Peyer's patch (tissue), 4 donors: ENCODE measurements at places on chromosomes 6 and 20. TPM values are rescaled to one million over a fixed set of nuclear protein-coding genes. Genes with fewer than 3 reads are reported as not detected.
A peak's percentile ranks its signal among the peaks of the same experiment; 100 is the strongest.

DNA sequence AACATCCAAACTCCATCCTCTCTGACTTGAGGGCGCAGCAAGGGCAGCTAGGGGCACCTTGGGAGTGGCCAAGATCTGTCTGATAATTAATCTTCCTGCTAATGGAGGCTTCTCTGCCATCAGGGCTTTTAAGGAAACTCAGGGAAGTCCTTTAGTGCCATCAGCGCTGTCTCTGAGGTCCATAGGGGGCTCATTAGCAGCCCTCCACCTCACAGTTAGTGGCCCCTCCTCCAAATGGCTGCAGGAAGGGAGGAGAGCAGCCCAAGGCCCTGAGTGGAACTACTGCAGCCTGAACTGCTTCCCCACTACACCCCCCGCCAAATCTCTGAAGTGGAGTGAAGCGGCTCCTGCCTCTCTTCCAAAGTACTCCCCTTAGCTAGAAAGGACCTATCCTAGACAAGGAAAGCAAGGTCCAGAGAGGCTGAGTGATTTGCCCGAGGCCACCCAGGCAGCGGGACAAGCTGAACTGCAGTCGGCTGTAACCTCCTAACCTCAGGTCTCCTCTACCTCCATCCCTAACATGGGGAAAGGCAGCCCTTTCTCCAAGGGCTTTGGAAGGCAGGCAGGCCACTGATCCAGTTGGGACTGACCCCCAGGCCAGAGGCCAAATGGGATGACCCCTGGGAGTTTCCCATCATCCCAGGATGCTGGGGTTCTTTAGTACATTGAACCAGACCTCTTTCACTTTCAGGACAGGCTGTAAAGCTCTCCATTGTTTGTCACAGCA lies 39.5 kb upstream of the ZFAND3 start:
- no peak overlapping the region for H3K27ac ChIP-seq
- no peak for DNase-seq
- H3K4me3 ChIP-seq, result no peak overlapping the region
- H3K36me3 ChIP-seq, result no peaks in the 10 kb centered on the region

DNA sequence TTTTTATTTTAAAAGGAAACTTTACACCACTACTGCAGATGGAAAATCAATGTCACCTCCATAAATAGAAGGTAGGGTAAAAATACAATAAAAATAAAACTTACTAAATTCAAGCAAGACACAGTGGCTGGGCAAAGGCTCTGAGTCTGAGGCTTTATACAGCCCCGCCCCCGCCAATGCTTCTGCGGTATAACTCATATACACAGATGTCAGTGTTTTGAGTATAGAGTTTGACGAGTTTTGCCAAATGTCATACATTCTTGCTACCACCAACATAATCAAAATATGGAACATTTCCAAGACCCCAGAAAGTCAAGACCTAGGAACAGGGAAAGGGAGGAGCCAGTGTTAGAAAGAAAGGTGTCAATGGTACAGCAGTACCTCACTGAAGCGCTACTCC lies 12.8 kb downstream of the NFATC2 start:
- H3K36me3 ChIP-seq, result no peaks in the 10 kb centered on the region
- peak; percentile 73 for DNase-seq
- H3K4me1 ChIP-seq, result peaks cover 13% of the 10 kb centered on the region
- no peak overlapping the region for H3K27ac ChIP-seq
- H3K4me3 ChIP-seq, result no peak overlapping the region

DNA sequence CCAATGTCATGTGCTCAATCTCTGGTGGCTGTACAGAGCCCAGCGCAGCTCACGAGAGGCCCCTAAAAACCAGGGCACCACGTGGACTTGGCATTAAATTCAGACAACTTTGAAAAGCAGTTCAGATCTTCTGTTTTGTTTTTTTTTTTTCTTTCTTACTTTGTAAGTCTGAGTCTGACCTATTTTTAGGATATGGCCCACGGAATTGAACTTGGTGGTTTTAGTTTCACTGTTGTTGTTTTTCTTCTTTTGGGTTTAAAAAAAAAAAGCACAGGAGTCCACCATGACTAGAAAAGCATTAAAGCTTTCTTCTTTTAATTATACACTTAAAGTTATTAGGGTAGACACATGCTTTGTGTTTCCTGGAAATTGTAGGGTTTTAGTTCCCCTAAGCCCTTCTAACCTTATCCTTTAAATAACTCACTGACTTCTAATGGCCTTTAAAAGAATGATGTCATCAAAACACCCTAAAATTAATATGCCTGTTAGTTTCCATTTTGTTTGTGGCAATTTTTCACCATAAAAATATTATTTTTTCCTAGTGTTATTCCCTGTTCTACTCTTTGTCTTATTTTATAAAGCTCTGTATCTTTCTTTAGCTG lies 48.5 kb upstream of the CCN2 start:
- H3K4me3 ChIP-seq, result no peak overlapping the region
- H3K36me3 ChIP-seq, result no peaks in the 10 kb centered on the region
- H3K27ac ChIP-seq, result no peak overlapping the region
- DNase-seq, result no peak
- H3K27me3 ChIP-seq, result no peaks in the 10 kb centered on the region

DNA sequence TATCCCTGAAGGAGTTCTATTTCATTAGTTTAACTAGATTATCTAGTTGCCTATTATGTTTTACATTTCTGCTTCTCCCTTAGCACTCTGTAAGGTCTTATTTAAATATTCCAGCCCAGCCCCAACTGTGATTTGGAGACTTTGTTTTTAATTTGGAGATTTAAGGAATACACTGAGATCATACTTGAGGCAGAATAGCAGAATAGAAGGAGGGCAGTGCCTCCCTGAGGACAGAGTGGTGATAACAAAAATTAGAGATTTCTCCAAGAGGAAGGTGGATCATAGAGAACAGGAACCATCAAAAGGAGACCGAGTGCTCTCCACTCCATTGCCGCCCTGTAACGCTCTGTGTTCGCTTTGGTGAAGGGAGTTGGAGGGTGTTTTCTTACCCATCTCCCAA lies 14.8 kb upstream of the CD164 start:
- no peaks in the 10 kb centered on the region for H3K4me1 ChIP-seq
- H3K27ac ChIP-seq, result no peak overlapping the region
- no peak overlapping the region for H3K4me3 ChIP-seq
- H3K36me3 ChIP-seq, result no peaks in the 10 kb centered on the region

- H3K36me3 ChIP-seq, result no peaks in the 10 kb centered on the region
- H3K4me3 ChIP-seq, result no peak overlapping the region
- H3K27ac ChIP-seq, result no peak overlapping the region
These were observed 98.3 kb downstream of the HAO1 start for GRCh38 chr20:7841971-7842310.

Gene MBOAT1
- total RNA-seq, result 40.3 TPM

DNA sequence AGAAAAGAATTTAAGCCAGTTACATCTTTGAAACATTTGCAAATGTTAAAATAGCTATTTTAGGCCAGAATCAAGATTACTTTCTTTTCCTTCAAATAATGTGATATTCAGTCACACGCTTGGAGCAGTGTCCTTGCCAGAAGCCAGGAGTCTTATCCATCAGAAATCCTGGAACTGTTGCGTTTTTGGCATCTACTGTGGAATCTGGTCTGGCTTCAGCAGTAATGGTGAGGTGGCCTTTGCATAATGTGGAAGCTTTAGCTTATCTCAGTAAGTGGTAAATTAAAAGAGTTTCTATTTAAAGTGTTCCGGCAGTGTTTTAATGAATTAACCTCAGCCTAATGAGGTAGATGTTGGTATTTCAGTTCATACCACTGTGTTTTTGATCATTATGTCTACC lies 97.6 kb downstream of the FIG4 start:
- no peak for DNase-seq
- H3K4me1 ChIP-seq, result no peaks in the 10 kb centered on the region
- H3K27ac ChIP-seq, result no peak overlapping the region
- no peak overlapping the region for H3K4me3 ChIP-seq
- H3K36me3 ChIP-seq, result no peaks in the 10 kb centered on the region
- no peaks in the 10 kb centered on the region for H3K27me3 ChIP-seq

GRCh38 chr6:134007077-134007476 lies 45.3 kb downstream of the SLC2A12 start:
- no peak overlapping the region for H3K27ac ChIP-seq
- peak; percentile 55 for DNase-seq
- H3K27me3 ChIP-seq, result no peaks in the 10 kb centered on the region
- no peaks in the 10 kb centered on the region for H3K4me1 ChIP-seq
- H3K4me3 ChIP-seq, result no peak overlapping the region

DNA sequence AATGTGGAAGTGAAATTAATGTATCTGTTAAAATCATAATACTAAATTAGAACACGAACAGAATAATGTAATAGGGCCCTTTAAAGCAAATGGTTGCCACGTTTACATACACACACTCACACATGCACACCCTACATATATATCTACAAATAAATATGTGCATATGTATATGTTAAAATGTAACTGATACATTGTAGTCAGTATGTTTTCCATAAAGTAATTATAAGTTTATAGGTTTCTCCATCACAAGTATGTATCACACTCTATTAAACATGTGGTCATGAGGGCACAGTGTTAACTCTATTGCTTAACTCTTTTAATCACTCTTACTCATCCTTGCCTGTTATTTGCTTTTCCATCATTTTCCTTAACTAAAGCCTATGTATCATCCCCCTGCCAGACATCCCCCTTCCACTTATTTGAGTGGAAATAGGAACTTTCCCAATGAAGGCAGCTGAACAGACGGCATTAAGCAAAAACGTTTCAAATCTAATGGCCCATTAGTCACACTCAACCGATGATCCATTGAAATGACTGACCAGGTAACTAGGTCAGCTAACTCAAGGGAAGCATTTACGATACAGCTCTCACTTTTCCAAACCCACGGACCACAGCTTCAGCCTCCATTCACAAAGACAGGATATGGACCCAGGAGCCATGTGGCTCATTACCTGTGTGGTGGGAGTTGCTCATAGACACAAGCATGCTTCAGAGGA lies 89.3 kb downstream of the HAO1 start:
- H3K4me1 ChIP-seq, result no peaks in the 10 kb centered on the region
- H3K27me3 ChIP-seq, result no peaks in the 10 kb centered on the region
- H3K36me3 ChIP-seq, result no peaks in the 10 kb centered on the region
- no peak overlapping the region for H3K4me3 ChIP-seq
- no peak for DNase-seq
- H3K27ac ChIP-seq, result no peak overlapping the region

Gene SLC17A2
- total RNA-seq, result not detected

GRCh38 chr20:58646703-58647102 lies 4.4 kb upstream of the STX16 start:
- no peaks in the 10 kb centered on the region for H3K27me3 ChIP-seq
- DNase-seq, result no peak
- H3K36me3 ChIP-seq, result no peaks in the 10 kb centered on the region
- H3K27ac ChIP-seq, result no peak overlapping the region
- H3K4me1 ChIP-seq, result no peaks in the 10 kb centered on the region
